ENCODE measurements at places on chromosomes 12 and 14.
A peak's percentile ranks its signal among the peaks of the same experiment; 100 is the strongest.

GRCh38 chr12:47029903-47030302 is 49.5 kb upstream of the PCED1B start:
- no peak for DNase-seq

DNA sequence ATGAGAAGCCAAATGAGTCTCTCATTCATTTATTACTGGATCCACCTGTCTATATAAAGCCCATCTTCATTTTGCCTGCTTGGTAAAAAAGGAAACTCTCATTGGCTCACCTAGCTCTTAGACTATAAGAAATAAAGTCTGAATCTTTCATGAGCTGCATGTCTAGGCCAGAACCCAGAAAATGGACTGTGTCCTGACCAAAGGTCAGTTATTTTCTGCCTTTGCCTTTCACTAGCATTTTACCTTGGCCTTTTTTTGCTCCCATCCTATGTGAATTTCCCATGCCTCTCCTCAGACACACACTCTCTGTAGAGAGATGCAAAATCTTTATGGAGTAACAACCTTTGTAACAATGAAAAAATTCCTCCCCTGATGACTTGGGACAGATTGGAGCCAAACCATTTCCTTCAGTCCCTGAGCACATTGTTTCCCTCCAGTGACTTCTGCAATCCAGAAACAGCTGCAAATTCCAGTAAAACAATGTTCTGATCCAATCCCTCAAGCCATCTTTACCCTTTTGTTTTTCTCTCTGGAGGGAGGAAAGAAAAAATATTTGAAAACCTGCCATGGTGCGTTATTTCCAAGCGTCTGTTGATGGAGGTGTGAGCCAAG is 33.6 kb upstream of the MAP3K9 start:
- peak; percentile 74 for DNase-seq

GRCh38 chr12:6360080-6360571 is 15.2 kb downstream of the SCNN1A start:
- no peak for DNase-seq

- no peak for DNase-seq
Measured at GRCh38 chr12:132109741-132110140, 34.4 kb downstream of the DDX51 start.

- no peak for DNase-seq
Measured at GRCh38 chr14:20667957-20668356, 16.4 kb upstream of the RNASE4 start.

- DNase-seq: no peak
Measured at GRCh38 chr12:30988086-30988485, 61.5 kb downstream of the TSPAN11 start.

DNA sequence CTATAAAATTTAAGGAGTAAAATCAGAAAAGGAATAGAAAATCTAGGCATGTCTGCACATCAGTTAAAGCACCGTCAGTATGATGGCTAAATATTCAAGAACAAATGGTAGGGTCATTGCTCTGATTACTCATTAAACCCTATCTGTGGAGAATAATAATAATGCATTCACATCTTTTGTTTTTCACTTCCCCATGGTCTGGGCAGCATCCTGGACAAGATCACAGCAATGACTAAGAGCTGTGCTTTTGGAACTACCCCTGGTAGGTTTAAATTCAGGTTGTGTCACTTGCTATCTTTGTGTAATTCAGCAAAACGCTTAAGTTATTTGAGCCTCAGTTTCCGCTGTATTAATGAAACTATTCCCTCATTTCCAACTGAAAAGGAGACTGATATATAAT is 33.1 kb downstream of the C12orf42 start:
- DNase-seq: no peak

- DNase-seq: no peak
Measured at GRCh38 chr12:114478865-114479264, 72.9 kb upstream of the TBX5 start.
